ENCODE measurements at places on chromosomes 6 and 20. TPM values are rescaled to one million over a fixed set of nuclear protein-coding genes. Genes with fewer than 3 reads are reported as not detected.

LY6G5C gene
- 2.7 TPM for polyA plus RNA-seq

ZC2HC1B gene
- not detected for polyA plus RNA-seq

FAM83C gene
- polyA plus RNA-seq: not detected

HLA-DQA2 gene
- 2.0 TPM for polyA plus RNA-seq

LRRC73 gene
- polyA plus RNA-seq: 0.88 TPM

Data from right lung (tissue), 10 donors.